ENCODE measurements at places on chromosomes 12 and 14. TPM values are rescaled to one million over a fixed set of nuclear protein-coding genes. Genes with fewer than 3 reads are reported as not detected.
A peak's percentile ranks its signal among the peaks of the same experiment; 100 is the strongest.

DNA sequence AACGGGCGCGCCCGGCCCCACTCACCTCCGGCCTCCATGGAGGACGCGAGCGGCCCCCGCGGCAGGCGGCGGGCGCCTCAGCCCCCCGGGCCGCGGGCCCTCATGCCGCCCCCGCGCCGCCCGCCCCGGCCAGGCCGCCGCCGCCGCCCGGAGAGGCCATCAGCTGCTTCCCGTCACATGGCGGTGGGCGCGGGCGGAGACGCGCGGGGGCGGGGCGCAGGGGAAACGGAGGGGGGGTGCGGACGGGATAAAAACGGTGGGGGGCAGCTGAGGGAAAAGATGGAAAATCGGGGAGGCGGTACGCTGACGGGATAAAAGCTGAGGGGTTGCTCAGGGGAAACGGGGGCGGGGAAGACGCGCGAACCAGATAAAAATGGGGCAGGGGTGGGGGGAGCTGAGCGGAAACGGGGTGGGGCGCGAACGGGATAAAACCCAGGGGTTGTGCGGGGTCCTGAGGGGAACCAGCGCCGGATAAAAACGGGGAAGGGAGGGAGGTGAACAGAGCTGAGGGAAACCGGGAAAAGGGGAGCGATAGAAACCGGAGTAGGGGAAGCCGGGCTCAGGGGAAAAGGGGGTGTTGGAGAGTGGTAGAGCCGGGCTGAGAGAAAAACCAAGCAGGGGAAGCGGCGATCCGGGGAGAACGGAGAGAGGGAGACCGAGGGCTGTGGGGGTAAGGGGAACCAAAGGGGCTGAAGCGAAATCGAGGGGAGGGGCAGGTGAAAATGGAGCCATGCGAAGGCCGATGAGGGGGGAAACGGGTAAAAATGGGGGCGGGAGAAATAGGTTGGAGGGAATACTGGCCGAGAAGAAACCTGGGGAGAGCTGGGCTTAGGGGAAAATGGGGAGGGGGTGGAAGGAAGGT is at the start of gene WSB2:
Gene WSB2, minus strand, starts transcription at position 169 of the 862 bp plus-strand sequence. Its CDS starts 131 bp downstream, at position 38.
- no peaks in the 10 kb centered on the region for H3K27me3 ChIP-seq
- H3K4me3 ChIP-seq: peak within 1 kb of the TSS; percentile 83
- no peaks in the 10 kb centered on the region for H3K36me3 ChIP-seq
- H3K4me1 ChIP-seq: peaks cover 44% of the 10 kb centered on the region
- peak within 1 kb of the TSS; percentile 99 for H3K27ac ChIP-seq

- no peak overlapping the region for H3K27ac ChIP-seq
- H3K36me3 ChIP-seq: no peaks in the 10 kb centered on the region
- no peaks in the 10 kb centered on the region for H3K4me1 ChIP-seq
- no peaks in the 10 kb centered on the region for H3K27me3 ChIP-seq
- no peak for DNase-seq
- H3K4me3 ChIP-seq: no peak overlapping the region
Measured at GRCh38 chr14:89107626-89108025, 283.2 kb downstream of the TTC8 start.

DNA sequence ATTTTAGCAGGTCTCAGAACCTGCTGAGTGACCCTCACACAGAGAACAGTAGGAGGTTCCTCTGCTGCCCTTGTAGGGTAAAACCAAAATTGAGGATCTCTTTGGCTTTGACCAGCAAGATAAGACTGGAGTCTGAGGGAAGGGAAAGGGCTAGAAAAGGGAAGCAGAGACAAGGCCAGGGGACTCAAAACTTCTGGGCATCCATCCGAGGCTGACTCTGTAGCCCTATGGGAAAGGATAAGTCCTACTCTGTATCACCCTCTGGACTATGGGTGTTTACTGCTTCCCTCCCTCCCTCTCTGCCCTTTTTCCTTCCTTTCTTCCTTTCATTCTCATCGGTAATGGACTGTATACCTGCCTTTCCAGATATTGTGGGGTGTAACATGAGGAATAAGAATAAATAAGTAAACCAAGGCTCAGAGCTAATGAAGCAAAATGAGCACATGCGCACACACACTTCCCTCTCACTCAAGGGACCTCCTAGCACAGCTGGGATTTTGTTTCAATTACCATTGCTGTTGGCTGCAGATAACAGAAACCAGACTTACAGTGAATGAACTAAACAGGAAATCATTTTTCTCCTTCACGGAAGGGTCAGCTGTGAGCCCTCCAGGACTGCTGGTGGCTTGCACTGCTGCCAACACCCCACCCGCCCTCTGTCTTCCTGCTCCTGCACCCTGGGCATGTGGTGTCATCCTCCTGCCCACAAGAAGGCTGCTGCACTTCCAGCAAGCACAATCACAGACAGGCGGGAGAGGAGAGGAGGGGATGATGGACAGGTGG is 404.4 kb upstream of the CCDC196 start:
- DNase-seq: no peak
- H3K4me1 ChIP-seq: no peaks in the 10 kb centered on the region
- no peaks in the 10 kb centered on the region for H3K36me3 ChIP-seq
- no peak overlapping the region for H3K4me3 ChIP-seq
- H3K27me3 ChIP-seq: no peaks in the 10 kb centered on the region

DNA sequence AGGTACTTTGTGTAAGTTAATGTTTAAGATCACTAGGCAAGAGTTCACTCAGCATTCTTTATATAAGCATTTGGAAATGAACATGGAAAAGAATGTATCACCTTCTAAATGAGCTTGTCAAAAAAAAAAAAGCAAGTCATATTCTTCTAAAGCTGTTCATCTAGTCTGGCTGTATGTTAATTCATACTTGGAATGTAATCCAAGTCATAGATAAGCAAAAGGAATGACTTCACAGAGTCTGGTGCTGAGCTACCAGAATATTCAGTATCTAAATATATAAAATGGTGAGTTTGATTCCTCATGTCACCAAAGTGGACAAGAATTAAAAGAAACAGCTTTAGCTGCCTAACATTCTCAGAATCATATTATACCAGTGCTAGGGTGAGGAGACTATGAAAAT is 4.9 kb downstream of the OR6C4 start:
- H3K27me3 ChIP-seq: no peaks in the 10 kb centered on the region
- H3K4me3 ChIP-seq: no peak overlapping the region
- no peaks in the 10 kb centered on the region for H3K36me3 ChIP-seq
- no peaks in the 10 kb centered on the region for H3K4me1 ChIP-seq
- no peak for DNase-seq

- H3K4me1 ChIP-seq: peaks cover 20% of the 10 kb centered on the region
- no peak overlapping the region for H3K27ac ChIP-seq
- no peaks in the 10 kb centered on the region for H3K36me3 ChIP-seq
Measured at GRCh38 chr14:54709444-54709843, 142.5 kb downstream of the SAMD4A start.

DNA sequence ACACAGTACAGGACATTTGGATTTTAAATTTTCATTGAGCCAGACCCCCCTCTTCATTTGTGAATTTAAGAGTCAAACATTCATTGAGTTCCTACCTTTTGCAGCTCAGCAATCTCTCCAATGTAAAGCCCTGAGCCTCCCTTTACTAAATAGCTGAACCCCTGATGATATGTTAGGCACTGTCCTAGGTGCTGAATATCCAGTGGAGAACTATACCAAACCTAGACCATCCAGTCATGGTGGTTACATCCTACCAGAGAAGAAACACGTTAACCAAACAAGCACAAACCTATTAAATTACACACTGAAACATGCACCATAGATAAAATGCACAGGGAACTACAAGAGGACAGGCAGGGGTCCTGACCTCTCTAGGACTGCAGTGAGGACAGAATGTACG is 1585.3 kb upstream of the TMEM132C start:
- H3K4me3 ChIP-seq: no peak overlapping the region
- no peaks in the 10 kb centered on the region for H3K27me3 ChIP-seq
- no peaks in the 10 kb centered on the region for H3K4me1 ChIP-seq
- H3K36me3 ChIP-seq: no peaks in the 10 kb centered on the region
- no peak overlapping the region for H3K27ac ChIP-seq

GRCh38 chr12:53067074-53067992 is 11.9 kb downstream of the SPRYD3 start:
- peaks cover 3% of the 10 kb centered on the region for H3K36me3 ChIP-seq
- H3K27ac ChIP-seq: peak overlapping the region; percentile 14
- H3K27me3 ChIP-seq: no peaks in the 10 kb centered on the region
- DNase-seq: no peak

- no peaks in the 10 kb centered on the region for H3K27me3 ChIP-seq
- DNase-seq: no peak
- no peaks in the 10 kb centered on the region for H3K36me3 ChIP-seq
- H3K4me1 ChIP-seq: no peaks in the 10 kb centered on the region
- H3K4me3 ChIP-seq: no peak overlapping the region
Measured at GRCh38 chr12:113072136-113072535, 15.6 kb downstream of the DTX1 start.

GRCh38 chr12:75997658-75998057 is 33.9 kb downstream of the PHLDA1 start:
- no peak overlapping the region for H3K27ac ChIP-seq
- peaks cover 44% of the 10 kb centered on the region for H3K4me1 ChIP-seq

DNA sequence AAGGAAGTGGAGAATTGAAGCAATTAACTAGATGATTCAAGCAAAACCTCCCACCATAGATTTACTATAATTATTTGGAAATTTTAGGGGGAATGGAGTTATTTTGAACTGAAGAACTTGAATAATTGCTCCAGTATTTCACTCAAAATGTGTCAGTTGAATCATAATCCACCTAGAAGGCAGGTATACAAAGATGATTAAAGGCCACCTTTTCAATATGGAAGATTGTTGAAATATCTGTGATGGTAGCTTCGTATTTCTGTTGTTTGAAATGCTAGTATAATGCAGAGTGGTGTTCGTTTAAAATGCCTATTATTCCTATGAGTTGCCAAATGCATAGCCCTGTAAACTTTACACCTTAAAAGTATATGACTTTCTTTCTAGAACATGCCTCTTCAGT is 3.1 kb downstream of the HMGA2 start:
- H3K36me3 ChIP-seq: no peaks in the 10 kb centered on the region
- H3K4me1 ChIP-seq: peaks cover 4% of the 10 kb centered on the region
- H3K27me3 ChIP-seq: no peaks in the 10 kb centered on the region
- no peak for DNase-seq
- no peak overlapping the region for H3K4me3 ChIP-seq

- peaks cover 11% of the 10 kb centered on the region for H3K4me1 ChIP-seq
- DNase-seq: no peak
- no peak overlapping the region for H3K27ac ChIP-seq
- no peaks in the 10 kb centered on the region for H3K27me3 ChIP-seq
Measured at GRCh38 chr14:26286081-26286912, 311.5 kb downstream of the NOVA1 start.

Gene GAPDH
- total RNA-seq: 4,975 TPM

Gene TPPP2
- not detected for total RNA-seq

Gene PRMT5
- 111 TPM for total RNA-seq

Measured in Caco-2 (cell line).